ENCODE measurements at places on chromosomes 5 and 9.

- no peak for DNase-seq
These were observed 27.5 kb downstream of the SEC61B start for GRCh38 chr9:99249619-99250018.

DNA sequence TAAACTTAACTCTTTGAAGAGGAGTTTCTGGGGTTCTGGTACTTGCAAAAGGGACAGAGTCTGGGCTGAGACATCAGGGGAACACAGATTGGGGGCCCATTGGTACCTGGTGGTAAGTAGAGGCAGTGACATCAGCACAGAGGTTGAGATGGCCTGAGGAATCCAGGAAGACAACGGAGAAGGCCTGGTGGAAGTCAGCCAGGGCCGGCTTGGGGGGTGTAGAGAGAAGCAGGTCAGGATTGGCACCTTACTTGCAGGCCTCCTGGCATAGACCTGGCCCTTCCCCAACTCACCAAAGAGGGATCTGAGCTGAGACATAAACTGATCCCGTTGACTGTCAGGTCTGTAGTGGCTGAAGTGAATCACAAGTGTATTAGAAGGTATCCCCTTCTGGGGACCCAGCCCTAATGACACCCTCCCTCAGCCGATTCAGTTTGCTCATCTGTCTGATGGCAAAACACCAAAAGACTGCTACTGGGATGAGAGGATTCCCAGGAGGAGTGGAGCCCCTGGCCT is 5.5 kb downstream of the NOL6 start:
- DNase-seq: no peak

GRCh38 chr5:122022966-122023365 is 55.1 kb downstream of the LOX start:
- DNase-seq: no peak

DNA sequence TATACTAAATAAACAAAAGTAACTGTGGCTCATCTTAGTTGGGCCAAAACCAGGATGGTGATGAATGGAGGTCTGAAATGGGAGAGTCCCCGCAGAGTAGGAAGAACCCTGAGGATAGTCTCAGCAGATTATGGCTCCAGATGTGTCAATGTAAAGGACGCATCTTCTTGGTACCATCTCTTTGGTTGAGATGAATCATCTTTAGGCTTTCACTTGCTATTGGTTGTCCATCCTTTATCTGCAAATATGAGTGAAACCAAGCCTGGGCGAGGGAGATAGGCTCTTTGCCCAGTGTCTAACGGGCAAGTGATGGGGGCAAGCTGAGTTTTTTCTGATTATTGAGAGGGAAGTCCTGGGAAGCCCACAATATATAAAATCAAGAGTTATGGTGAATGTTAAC is 19.4 kb upstream of the LCP2 start:
- no peak for DNase-seq

- peak; percentile 17 for DNase-seq
These were observed 36.8 kb downstream of the C9orf50 start for GRCh38 chr9:129584136-129584535.

Measured in activated T-helper 9 cell treated with anti-CD3 and anti-CD28 coated beads, Interleukin-2, amount 50 U/mL, for 16 hours (primary cell).